Peyer's patch (tissue), 4 donors: ENCODE measurements at places on chromosomes 5 and 9.

GRCh38 chr5:175753536-175754402 lies 95.9 kb downstream of the HRH2 start:
- no peaks in the 10 kb centered on the region for H3K27me3 ChIP-seq
- H3K4me1 ChIP-seq: no peaks in the 10 kb centered on the region
- no peak overlapping the region for H3K27ac ChIP-seq
- no peak for DNase-seq
- H3K36me3 ChIP-seq: no peaks in the 10 kb centered on the region

DNA sequence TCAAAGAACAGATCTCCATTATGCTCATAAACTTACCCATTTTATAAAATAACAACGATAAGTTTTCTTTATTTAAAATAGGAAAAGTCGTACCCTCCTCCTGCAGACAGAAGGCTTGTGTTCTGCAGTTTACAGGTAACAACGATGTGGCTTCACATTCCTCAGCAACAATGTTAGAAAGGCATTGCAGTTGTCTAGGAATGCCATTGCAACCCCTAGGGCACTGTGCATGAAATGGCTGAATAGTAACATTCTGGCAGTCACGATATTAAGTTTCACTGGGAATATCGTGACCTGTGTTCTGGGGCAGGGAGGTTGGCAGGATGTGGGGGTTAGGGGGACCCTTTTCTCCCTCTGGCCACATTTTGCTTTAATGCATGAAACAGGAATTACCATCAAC lies 331.9 kb downstream of the DEPDC1B start:
- no peak for DNase-seq
- H3K4me3 ChIP-seq: no peak overlapping the region
- H3K27ac ChIP-seq: no peak overlapping the region

- no peaks in the 10 kb centered on the region for H3K4me1 ChIP-seq
- H3K27ac ChIP-seq: no peak overlapping the region
- no peak overlapping the region for H3K4me3 ChIP-seq
- H3K27me3 ChIP-seq: no peaks in the 10 kb centered on the region
These were observed 150.0 kb downstream of the NSG2 start for GRCh38 chr5:174195517-174195916.

GRCh38 chr5:135065306-135066265 lies 31.6 kb upstream of the PITX1 start:
- no peaks in the 10 kb centered on the region for H3K4me1 ChIP-seq
- no peaks in the 10 kb centered on the region for H3K27me3 ChIP-seq
- H3K36me3 ChIP-seq: no peaks in the 10 kb centered on the region
- H3K27ac ChIP-seq: no peak overlapping the region
- H3K4me3 ChIP-seq: no peak overlapping the region
- peak; percentile 30 for DNase-seq

- H3K36me3 ChIP-seq: no peaks in the 10 kb centered on the region
- H3K27me3 ChIP-seq: no peaks in the 10 kb centered on the region
- no peak overlapping the region for H3K4me3 ChIP-seq
These were observed 36.7 kb upstream of the KCNIP1 start for GRCh38 chr5:170466988-170467707.

DNA sequence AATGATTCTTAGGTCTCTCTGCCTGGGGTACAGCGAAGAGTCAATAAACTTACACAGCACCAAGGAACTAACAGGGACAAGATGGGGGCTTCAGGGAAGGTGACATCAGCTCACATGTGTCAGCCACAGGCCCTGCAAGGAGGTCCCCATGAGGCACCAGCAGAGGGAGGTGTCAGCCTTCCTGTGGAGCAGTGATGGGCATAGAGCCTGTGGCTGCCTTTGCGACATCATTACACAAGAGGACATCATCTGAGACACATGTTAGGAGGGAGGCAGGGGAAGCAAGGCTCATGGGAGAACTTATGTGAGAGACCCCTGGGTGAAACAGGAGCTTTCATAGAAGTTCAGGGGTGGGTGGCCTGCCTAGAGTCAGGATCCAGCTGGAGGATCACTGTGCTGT lies 389.6 kb downstream of the SEMA5A start:
- H3K36me3 ChIP-seq: no peaks in the 10 kb centered on the region
- no peak overlapping the region for H3K27ac ChIP-seq
- no peaks in the 10 kb centered on the region for H3K27me3 ChIP-seq
- no peak overlapping the region for H3K4me3 ChIP-seq
- H3K4me1 ChIP-seq: no peaks in the 10 kb centered on the region
- DNase-seq: no peak

- no peak overlapping the region for H3K4me3 ChIP-seq
- H3K27me3 ChIP-seq: no peaks in the 10 kb centered on the region
- no peaks in the 10 kb centered on the region for H3K4me1 ChIP-seq
These were observed 76.5 kb upstream of the SPDL1 start for GRCh38 chr5:169507051-169507450.

- no peaks in the 10 kb centered on the region for H3K4me1 ChIP-seq
- H3K27ac ChIP-seq: no peak overlapping the region
- DNase-seq: peak; percentile 23
- H3K27me3 ChIP-seq: no peaks in the 10 kb centered on the region
- H3K4me3 ChIP-seq: no peak overlapping the region
These were observed 166.1 kb downstream of the CACNA1B start for GRCh38 chr9:138043411-138044345.

- no peak overlapping the region for H3K4me3 ChIP-seq
- H3K4me1 ChIP-seq: no peaks in the 10 kb centered on the region
- H3K36me3 ChIP-seq: no peaks in the 10 kb centered on the region
- H3K27me3 ChIP-seq: no peaks in the 10 kb centered on the region
These were observed 105.6 kb downstream of the TENT4A start for GRCh38 chr5:6818594-6819511.

DNA sequence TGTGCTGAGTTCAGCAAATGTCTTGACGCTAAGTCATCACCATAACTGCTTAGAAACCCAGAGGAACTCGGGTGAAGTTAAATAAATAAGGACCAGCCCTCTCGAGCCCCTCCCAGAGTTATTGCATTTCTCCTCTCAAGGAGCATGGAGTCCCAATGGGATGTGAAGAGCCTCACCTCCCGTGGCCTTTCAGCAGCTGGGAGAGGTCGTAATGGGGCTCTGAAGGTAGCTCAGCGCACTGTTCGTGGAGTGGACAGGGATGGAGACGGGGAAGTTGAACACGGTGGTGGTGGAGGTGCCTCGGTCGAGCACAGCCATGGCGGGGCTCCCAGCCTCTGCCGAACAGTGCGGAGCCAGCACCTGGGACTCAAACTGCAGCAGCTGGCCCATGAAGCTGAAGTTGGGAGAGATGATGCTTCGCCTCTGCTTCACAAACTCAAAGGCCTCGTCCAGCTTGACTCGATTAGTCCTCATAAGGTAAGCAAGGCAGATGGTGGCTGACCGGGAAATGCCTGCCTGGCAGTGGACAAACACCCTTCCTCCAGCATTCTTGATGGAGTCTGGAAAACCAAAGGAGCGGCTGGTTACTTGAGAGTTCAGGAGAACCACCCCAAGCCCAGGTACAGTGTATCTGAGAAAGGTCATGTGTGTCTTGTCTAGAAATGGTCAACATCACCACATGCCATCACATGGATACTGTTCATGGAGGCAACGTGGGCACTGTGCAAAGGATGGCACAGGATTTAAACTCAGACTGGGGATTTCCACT lies 2.2 kb downstream of the DUSP1 start:
- H3K36me3 ChIP-seq: peaks cover 5% of the 10 kb centered on the region
- peaks cover 9% of the 10 kb centered on the region for H3K4me1 ChIP-seq
- H3K27me3 ChIP-seq: no peaks in the 10 kb centered on the region
- peak overlapping the region; percentile 100 for H3K27ac ChIP-seq
- H3K4me3 ChIP-seq: peak overlapping the region; percentile 54

- no peaks in the 10 kb centered on the region for H3K36me3 ChIP-seq
- no peak for DNase-seq
These were observed 231.6 kb upstream of the VLDLR start for GRCh38 chr9:2390028-2390427.

DNA sequence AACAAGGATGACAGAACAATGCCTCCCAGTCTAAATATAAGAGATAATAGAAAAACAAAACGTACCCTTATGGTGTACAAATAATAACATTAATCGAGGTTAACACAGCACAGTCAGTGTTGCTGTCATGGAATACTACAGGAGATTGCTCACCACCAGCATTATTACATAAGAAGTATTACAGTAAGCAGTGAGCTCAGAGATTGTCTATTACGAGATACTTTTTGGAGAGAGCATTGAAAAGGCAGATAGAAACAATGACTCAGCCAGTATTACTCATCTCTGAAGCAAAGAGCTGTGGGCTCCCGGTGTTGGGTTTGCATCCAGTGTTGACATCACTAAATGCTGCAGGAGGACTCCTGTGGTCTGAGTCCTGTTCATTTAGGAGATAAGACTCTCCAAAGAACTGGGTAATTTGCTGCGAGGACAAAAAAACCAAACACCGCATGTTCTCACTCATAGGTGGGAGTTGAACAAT lies 191.9 kb upstream of the SEMA6A start:
- H3K27ac ChIP-seq: no peak overlapping the region
- no peak for DNase-seq
- no peaks in the 10 kb centered on the region for H3K36me3 ChIP-seq
- no peaks in the 10 kb centered on the region for H3K27me3 ChIP-seq
- H3K4me1 ChIP-seq: no peaks in the 10 kb centered on the region

GRCh38 chr9:110016340-110016739 lies 191.6 kb downstream of the C9orf152 start:
- H3K27me3 ChIP-seq: no peaks in the 10 kb centered on the region
- DNase-seq: no peak
- H3K36me3 ChIP-seq: no peaks in the 10 kb centered on the region

DNA sequence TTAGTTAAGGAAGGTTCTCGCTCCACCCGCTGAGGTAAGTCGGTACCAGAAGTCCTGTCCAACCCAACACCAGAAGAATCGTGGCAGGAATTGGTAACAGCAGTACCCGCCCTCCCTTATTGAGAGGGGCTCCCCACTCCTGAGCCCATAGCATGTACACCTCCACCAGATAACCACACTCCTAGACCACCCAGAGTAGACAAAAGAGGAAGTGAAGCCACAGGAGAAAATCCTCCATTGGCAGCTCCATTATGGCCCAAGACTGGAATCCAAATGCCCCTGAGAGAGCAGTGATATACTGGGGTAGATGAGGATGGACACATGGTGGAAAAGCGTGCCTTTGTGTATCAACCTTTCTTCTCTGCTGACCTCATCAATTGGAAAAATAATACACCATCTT lies 106.1 kb upstream of the EPB41L4A start:
- H3K27me3 ChIP-seq: no peaks in the 10 kb centered on the region
- no peak for DNase-seq
- no peak overlapping the region for H3K27ac ChIP-seq
- no peaks in the 10 kb centered on the region for H3K4me1 ChIP-seq
- H3K36me3 ChIP-seq: no peaks in the 10 kb centered on the region
- H3K4me3 ChIP-seq: no peak overlapping the region

DNA sequence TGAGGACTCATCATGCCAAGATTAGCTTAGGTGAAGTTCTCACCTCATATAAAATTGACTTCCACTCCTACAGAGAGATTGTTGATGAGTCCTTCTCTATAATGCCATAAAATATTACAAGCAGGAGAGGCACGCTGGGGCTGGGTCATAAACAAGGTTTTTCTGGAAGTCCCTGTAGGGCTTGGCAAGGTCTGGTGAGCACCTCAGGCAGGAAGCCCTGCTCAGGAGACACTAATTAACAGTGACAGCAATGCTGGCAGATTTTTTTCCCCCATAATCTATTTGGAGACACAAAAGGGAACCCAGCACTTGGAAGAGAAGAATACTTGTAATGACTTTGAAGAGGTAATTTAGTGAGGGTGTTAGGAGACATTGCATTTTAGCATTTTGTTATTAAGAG lies 118.7 kb downstream of the DIRAS2 start:
- H3K36me3 ChIP-seq: no peaks in the 10 kb centered on the region
- no peak overlapping the region for H3K4me3 ChIP-seq
- no peaks in the 10 kb centered on the region for H3K27me3 ChIP-seq
- no peaks in the 10 kb centered on the region for H3K4me1 ChIP-seq

DNA sequence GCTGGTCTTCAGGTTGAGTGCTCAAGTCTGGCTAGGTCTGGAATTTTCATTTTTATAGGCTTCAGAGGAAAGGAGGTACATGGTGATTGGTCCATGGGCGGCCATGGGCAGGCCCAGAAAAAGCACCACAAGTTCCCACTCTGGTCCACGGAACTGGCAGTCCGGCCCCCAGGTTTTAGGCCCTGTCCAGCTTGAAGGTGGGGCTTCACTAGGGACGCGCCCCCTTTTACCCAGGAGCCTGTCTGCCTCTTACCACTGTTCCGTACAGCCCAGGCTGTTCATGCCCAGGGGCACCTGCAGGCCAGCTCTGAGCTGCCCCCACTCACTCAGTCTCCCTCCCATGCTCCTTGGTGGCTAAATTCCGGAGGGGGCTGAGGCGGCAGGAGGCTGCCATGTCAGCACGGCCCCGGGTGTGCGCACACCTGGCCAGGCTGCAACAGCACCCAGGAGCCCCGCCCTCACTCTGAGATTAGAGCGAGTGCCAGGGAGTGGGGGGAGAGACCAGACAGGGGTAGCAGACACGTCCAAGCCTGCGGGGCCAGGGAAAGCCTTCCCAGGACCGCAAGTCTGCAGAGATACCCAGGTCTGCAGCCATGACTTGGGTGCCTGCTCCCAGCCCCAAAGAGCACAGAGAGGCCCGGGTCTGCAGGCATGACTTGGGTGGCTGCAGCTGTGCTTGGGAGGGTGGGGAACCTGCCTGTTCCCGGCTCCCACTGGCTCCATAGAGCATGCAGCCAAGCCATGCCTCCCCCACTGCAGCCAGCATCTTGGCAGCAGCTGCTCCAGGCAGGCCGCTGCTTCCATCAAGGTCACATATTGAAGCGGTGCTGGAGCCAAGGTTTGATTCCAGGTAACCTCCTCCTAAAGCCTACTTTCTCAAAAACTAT lies 390.2 kb upstream of the SGCD start:
- H3K27ac ChIP-seq: no peak overlapping the region
- no peak overlapping the region for H3K4me3 ChIP-seq
- no peaks in the 10 kb centered on the region for H3K4me1 ChIP-seq
- DNase-seq: no peak

GRCh38 chr9:87656485-87656884 lies 69.4 kb upstream of the CTSL start:
- no peak overlapping the region for H3K27ac ChIP-seq
- H3K27me3 ChIP-seq: no peaks in the 10 kb centered on the region
- no peak for DNase-seq
- no peaks in the 10 kb centered on the region for H3K36me3 ChIP-seq
- H3K4me3 ChIP-seq: no peak overlapping the region
- H3K4me1 ChIP-seq: no peaks in the 10 kb centered on the region

DNA sequence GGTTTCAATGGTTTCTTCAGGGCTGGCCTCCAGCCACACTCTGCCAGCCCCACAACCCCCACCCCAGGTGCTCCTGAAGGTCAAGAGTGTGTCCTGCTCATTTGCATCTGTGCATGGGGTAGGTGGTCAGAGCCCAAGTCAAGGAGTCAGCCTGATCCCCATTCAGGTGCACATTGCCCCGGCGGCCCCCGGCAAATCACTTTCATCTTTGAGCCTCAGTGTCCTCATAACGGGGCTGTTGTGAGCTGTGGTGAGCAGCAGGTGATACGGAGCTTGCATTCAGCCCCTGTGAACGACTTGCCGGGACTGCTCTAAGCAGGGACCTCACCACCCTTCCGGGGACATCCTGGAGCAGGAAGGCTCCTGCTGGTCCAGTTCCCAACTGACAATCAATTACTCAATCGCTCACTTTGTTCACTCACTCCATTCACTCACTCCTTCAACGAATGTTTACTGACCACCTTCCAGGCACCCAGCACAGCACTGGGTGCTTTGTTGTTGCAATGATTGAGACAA lies 93.2 kb upstream of the CPEB4 start:
- H3K27ac ChIP-seq: no peak overlapping the region
- H3K4me3 ChIP-seq: no peak overlapping the region
- H3K27me3 ChIP-seq: no peaks in the 10 kb centered on the region
- no peaks in the 10 kb centered on the region for H3K4me1 ChIP-seq
- H3K36me3 ChIP-seq: no peaks in the 10 kb centered on the region
- no peak for DNase-seq
